Cardiac ventricle fibroblast (primary cell): ENCODE measurements at places on chromosomes 5 and 9. TPM values are rescaled to one million over a fixed set of nuclear protein-coding genes. Genes with fewer than 3 reads are reported as not detected.

DDX31 gene
- 11.9 and 13.5 TPM in 2 replicates for total RNA-seq

CHMP5 gene
- total RNA-seq, result 36.3 and 51.4 TPM in 2 replicates

FST gene
- total RNA-seq, result 10.0 and 10.8 TPM in 2 replicates

PRR16 gene
- total RNA-seq, result 21.3 and 29.0 TPM in 2 replicates

WDR31 gene
- 0.81 and 0.98 TPM in 2 replicates for total RNA-seq

CA9 gene
- total RNA-seq, result 3.5 and 3.9 TPM in 2 replicates

ROR2 gene
- total RNA-seq, result 57.2 and 65.1 TPM in 2 replicates

CLIC3 gene
- 0.83 and 3.2 TPM in 2 replicates for total RNA-seq

GPX8 gene
- 108 and 132 TPM in 2 replicates for total RNA-seq
